ENCODE measurements at places on chromosomes 7 and 10.

- no peak for DNase-seq
Measured at GRCh38 chr10:70664702-70665195, 7.6 kb upstream of the ADAMTS14 start.

- no peak for DNase-seq
Measured at GRCh38 chr7:14395860-14396259, 406.4 kb upstream of the ETV1 start.

DNA sequence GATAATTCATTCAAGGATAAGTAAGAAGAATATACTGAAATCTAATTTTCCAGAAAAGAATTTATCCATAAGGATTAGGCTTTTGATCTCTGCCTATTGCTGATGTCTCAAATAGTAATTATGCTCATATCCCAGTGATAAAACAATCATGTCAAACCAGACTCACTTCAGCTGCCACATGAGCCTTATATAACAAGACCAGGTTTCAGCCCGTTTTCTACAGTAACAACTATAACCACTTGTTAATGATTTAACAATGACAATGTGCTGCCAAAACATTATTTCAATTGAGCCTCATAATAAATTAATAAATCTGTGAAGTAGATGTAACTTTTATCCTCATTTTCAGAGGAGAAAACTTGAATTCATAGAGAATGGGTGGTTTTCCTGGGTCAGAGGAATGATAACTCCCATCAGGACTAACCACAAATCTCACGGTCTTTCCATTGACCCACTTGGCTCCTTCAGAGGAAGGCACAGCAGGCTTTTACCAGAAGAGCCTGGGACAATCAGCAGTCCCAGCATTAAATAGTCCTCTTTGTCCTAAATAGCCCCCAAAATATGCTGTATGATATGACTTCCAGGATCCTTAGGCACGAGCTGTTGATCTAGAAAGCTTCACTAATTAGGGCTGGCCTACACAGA, 42.5 kb upstream of the SLIT1 start:
- DNase-seq: no peak

GRCh38 chr10:84140036-84140379, 699 bp downstream of the GHITM start:
- no peak for DNase-seq

GRCh38 chr7:153509768-153510167, 542.4 kb upstream of the DPP6 start:
- no peak for DNase-seq

DNA sequence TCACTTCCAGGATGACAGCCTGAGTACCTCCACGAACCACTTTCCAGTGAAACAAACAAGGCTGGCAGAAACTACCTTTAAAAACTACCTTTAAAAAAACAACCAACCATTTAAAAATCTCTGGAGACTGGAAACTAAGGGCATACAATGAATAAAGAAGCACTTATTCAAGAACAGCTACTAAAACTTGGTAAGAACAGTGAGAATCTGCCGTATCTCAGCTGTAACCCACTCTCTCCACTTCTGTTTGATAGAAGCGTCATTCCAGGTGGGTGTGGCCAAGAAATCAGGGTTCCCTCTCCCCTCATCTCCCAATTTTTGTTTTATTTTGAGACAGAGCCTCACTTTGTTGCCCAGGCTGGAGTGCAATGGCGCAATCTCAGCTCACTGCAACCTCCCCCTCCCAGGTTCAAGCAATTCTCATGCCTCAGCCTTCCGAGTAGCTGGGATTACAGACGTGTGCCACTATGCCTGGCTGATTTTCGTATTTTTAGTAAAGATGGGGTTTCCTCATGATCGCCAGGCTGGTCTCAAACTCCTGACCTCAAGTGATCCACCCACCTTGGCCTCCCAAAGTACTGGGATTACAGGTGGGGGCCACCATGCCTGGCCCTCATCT, 158.8 kb upstream of the CHST15 start:
- DNase-seq: no peak

DNA sequence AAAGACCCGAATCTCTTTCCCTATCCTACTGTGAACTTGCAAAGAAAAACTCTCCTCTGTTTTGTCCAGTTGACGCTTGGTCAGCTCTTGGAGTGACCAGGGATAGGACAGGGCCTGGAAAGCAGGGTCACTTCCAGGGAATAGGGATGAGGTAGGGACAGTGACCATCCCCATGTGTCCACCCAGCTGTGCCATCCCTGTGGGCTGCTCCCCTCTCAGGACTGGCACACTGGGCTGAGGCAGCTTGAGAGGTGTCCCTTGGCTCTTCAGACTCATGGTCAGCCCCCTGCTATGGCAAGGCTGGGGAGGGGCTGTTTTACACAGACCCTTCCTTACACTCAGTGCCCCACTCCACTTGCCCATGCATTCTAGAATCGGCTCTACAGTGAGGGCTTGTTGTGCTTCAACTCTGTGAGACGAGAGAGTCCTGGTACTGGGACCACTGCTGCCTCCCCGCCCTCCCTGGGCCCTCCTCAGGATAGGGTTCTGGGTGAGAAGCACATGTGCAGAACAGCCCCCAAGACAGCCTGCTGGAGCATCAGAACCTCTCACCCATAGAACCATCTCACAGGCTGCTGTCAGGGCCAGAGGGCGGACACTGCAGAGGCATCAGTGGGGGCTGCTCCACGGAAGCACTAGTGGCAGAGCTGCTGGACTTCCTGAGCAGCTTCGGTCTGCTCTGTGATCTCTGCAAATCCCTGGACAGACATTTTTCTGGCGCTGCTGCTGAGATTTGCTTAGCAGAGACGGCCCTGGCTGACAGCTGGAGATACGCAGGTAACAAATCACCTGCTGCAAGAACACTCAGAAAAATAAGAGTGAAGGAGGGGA, 202.8 kb upstream of the CXCL12 start:
- DNase-seq: no peak

- DNase-seq: no peak
Measured at GRCh38 chr10:99914236-99914635, 95.5 kb downstream of the DNMBP start.

DNA sequence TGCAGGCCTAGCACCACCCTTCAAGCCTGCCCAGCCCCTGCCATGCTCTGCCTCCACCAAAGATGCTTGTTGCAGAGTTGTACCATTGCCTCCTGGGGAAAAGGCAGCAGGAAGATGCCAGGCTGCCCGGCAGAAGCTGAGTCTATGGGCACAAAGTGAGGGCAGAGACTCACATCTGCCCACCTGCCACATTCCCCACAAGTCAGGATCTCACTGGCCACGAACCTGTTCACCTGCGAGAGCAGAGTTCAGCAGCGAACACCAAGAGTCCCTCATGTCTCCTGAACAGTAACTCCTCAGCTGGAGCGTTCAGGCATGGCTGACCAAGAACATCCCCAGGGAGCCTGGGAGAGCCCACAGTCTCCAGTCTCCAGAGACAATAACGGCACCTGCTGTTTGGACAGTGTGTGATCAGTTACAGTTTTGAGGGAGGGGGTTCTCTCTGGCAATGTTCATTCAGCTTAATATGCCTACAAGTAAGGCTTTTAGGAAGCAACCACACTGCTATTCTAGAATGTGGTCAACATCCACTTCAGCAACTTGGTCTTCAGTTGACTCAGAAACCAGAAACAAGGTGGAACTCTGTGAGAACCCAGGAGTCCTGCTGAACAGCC, 78.5 kb downstream of the GRID1 start:
- DNase-seq: no peak

DNA sequence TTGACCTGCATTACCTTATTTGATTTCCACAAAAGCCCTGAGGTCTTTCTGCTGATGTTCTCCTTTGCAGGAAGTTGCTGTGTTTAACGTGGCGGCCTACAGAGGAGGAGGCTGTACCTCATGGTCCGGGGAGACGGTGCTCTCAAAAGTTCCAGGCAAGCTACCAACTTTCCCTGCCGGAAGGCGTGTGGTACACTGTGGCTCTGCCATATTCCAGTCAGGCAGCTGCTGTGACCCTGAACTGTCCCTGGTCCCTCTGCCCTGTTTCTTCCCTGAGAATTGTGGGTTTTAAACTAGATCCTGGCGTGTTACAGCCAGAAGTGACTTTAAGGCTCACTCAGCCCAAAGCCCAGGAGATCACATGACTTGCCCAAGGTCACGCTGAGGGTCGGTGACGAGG, 139.2 kb downstream of the TEX36 start:
- DNase-seq: no peak

DNA sequence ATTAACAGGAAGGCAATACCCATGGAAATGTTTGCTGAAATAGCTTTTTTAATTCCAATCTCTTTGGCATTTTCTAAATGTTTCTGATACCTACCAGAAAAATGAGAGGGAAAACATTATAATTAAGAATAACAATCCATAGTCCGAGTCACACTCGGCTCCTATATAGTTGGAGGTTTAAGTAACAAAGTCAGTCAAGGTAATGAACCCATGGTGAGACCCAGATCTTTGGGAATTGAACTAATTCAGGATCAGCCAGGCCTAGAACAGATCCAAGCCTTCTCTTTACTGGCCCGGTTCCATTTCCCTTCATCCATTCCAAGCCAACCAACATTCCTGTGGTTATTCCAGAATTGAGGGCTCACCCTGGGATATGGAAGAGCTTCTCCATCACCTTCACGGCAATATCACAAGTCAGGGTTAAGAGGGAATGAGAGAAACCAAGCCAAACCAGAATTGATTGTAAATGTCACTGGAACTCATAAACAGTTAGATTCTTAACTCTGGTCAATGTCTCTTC, 28.3 kb downstream of the ABCB4 start:
- no peak for DNase-seq

DNA sequence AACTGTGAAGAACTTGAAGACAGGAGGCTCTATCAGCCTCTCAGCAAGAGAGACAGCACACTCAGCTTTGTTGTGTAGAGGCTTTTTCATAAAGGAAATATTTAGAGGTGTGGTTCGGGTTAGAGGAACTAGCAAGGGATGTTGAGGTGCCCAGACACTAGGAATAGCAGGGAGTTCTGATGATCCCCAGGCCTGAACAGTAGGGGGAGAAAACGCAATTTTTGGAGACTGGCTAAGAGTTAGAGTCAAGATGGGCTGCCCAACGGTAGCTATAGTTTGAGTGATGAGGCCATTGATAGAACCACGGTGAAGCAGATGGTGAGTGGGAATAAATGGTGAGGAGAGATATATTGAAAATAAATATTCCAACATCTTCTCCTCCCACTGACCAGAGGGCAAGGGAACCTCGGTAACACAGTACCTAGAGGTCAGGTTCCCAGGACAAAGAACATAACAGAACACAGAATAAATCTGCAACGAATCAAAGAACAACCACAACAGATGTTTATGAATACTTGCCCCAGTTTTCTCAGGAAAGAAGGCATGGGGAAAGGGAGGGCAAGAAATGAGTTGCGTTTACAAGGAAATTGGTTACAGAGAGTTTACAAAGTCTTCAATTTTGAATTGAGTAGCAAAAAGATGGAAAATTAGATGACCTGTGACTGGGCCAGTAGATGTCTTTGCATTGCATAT, 24.2 kb upstream of the BPGM start:
- DNase-seq: no peak

- no peak for DNase-seq
Measured at GRCh38 chr10:4301291-4302045, 516.5 kb upstream of the KLF6 start.

- no peak for DNase-seq
Measured at GRCh38 chr7:44173911-44174693, 15.1 kb downstream of the GCK start.
